ENCODE measurements at places on chromosomes 4 and X.

DNA sequence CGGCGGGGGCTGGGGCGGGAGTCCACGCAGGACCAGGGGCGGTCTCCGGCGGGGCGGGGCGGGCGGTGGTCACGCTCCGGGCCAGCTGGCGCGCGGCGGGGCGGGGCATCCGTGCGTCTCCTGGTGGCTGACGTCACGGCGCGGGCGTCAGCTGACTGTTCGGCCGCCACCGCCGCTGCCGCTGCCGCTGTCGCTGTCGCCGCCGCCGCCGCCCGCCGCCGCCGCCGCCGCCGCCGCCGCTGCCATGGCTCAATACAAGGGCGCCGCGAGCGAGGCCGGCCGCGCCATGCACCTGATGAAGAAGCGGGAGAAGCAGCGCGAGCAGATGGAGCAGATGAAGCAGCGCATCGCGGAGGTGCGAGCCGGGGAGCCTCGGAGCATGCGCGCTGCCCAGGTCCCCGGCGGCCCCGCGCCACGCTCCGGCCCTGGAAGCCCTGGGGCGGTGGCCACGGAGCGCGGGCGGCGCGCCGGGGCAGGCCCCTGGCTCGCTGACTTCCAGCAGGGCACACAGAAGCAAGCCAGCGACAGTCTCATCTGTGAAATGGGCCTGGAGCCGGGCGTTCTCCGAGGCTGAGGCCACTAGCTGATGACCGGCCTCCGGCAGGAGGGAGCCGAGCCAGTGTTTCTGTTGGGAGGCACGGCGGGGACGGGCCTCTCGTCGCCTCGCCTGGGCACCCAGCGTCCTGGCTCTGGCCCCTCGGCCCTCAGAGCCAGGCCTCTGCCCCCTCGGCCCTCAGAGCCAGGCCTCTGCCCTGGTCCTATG, at the start of gene FAM50A:
Gene FAM50A (plus strand): TSS at position 150 of the 763 bp plus-strand sequence. CDS start 95 bp downstream, at position 245.
- DNase-seq, result no peak

DNA sequence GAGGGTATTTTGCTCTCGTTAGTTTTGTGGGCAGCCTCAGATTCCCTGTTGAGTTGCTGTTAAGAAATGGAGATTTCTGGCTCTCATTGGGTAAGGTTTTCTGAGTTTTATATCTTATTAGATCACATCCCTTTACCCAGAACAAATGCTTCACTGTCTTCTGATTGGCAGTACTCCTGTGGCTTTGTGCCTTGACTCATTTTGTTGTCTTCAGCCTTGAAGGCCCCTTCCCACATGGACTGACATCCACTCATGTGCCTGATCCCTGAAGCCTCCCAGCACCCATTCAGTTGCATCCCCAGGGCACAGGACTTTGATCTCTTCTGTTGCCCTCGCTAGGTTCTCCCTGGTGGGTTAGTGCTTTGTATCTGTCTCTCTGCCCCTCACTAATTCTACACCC, 10.4 kb downstream of the MED28 start:
- no peak for DNase-seq

DNA sequence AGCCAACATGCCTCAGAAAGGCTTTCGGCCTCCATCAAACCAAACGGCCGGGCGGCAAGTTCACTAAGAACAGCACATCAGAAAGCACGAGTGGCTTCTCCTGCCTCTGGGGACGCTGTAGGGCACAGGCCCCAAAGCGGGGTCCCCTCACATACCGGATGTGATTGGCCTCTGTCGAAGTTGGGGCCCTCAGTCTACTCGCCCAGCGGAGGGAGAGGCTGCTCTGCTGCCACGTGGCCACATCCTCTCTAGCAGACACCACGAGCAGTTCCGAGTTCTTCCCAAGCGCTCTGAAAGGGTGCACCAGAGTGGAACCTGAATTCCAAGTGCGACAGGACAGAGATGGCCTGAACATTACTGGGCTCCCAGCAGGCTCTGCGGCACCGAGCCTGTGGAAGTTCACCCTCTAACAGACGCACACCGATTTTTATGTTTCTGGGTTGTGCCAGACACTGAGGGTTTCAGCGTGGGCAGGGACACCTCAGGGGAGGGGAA, 21.1 kb downstream of the NOP14 start:
- DNase-seq, result no peak

GRCh38 chr4:185775792-185776555, 36.0 kb downstream of the SORBS2 start:
- DNase-seq, result peak; percentile 5

DNA sequence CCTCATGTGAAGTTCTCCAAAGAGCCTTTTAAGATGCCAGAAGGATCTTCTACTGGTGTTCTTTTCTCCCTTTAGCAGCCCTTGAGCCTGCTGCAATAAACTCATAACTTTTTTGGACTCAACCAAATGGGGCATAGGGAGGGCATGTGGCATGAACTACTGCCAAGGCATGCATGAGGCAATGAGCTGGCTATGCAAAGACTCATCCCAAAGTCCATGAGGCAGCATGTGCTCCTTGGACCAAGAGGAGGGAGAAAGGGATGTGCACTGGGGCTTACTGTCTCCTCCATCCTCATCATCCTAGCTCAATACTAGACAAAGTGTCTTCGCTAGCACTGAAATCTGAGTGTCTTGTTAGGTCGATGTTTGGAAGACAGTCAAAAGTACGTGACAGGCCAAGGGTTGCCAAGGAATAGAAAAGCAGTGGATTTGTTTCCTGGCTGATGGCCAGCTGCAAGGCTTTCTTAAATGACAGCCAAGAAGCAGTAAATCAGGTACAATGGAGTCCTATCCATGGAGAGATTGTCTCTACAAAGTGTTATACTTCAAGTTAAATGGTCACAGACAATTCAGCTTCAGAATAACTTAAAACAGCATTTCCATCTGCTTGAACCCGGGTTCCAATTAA, 44.5 kb upstream of the ATXN3L start:
- DNase-seq, result no peak

DNA sequence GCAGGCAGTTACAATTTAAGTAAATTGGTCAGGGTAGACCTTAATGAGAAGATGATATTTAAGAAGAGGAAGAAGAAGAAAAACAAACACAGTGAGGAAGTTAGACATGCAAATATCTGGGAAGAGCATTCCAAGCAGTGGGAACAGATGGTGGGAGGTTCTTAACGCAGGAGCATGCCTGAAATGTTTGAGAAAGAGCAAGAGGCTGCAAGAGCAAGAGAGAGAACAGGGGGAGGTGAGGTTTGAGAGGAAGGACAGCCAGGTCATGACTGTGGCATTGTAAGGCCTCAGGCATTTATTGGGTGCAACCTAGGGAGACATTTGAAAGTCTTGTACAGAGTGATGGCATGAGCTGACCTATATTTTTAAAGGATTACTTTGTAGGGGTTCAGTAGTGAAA, 136.0 kb downstream of the UGT8 start:
- no peak for DNase-seq

DNA sequence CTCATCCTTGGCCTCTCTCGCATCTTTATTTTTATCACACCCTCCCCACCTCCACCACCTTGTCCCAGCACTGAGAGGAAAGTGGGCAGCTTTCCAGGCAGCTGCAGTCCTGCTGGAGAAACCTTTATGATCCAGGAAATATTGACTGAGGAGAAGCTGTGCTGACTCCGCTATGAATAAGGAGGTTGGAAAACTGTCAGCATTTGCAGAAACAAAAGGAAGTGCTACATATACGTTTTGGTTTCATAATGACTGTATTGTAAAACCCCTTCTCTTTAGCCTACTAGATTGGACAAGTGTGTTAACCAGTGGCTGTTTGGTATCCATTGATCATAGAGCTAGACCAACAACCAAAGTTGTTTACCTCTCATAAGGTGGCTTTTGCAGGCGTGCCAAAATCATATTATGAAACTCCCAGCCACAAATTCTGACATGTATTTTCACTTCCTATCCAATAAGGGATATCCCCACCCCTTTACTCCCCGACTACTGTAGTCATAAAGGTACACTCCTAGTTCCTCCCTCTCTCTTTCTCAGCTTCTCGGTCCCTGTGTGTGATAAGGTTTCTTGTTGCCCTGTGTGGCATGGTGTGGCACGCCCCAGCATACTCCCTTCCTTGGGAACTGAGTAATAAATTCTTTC, 88.4 kb downstream of the GPR143 start:
- DNase-seq, result no peak

DNA sequence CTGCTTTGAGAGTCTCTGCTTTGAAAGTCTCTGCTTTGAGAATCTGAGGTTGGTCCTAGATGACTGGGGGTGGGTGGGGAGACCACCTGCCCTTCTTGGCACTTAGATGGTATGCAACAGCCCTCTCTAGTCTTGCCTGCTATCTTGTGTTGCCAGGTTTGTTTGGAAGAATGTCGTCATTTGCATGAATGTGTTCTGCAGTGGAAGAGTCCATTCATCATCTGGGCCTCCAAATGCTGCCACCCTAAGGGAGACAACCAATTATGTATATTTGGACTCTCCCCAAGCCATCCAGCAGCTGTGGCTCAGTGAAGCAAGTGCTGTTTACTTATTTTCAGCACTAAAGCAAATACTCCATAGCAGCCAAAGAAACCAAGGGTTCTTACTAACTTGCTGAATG, 44.6 kb upstream of the TRPC5OS start:
- DNase-seq, result no peak

Data from vagina (tissue), 2 donors.